ENCODE measurements at places on chromosomes 2 and 18.
A peak's percentile ranks its signal among the peaks of the same experiment; 100 is the strongest.

GRCh38 chr2:128474036-128474955, 155.6 kb upstream of the HS6ST1 start:
- DNase-seq, result no peak

DNA sequence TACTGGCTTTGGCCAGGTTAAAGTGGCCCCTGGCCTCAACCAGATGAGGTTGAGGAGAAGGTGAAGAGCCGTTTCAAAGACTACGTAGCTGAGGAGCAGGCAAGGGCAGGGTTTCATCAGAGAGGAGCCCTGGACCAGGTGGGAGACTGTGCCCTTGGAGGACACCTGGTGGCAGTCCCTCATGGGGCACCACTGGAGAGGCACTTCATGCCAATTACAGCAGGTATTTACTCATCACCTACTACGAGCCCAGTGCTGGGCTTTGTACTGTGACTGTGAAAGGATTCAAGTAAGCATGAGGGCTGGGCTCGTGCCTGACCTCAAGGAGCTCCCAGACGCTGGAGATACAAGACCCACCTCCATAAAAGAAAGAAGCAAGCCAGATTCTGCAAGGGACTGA, 37.6 kb downstream of the SMAD7 start:
- DNase-seq, result no peak

GRCh38 chr2:241110607-241111439, 8.7 kb upstream of the MTERF4 start:
- no peak for DNase-seq

DNA sequence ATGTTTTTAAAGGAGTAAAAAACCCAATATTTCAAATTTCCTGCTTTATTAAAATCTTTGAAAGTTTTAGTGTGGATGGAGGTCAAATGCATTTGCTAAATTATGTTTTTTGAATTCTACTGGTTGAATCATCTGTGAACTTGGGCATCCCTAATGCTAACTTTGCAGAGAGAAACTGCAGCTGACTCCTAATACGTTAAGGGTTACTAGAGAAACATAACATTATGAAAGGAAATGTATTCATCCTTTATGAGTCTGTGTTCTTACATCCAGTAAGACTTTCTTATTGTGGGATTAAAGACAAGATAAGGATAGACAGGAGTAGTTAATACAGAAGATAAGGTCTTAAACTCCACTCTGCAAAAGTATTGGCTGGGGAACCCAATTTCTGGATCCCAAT, 140.6 kb downstream of the FAM124B start:
- no peak for DNase-seq

DNA sequence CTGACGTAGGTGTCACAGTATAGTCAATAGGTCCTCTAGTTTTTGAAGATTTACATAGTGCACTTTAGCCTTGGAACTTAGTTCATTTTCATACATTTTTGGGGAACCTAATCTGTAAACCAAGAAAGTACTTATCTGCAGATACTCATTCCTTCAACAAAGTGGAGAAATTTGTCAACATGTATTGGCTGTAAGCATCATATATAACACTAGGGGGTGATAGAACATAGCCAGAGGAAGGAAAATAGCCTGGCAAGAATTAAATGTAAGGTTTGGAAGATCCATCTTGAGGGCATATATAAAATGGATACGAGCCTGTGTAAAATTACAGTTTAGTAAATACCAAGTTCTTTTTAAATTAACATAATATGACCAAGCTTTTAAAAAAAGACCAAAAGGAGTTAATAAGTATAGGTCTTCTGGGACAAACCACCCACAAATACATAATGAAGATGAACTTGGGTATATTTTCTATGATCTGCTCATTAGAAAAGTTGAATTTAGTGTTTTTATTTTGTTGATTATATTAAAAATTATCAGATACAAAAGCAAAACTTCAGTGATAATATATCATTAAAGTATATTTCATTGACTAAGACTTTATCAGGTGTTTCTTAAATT, 18.2 kb downstream of the RPL37A start:
- peak; percentile 38 for DNase-seq

- DNase-seq, result no peak
These were observed 172.0 kb downstream of the INHBB start for GRCh38 chr2:120517751-120518469.

DNA sequence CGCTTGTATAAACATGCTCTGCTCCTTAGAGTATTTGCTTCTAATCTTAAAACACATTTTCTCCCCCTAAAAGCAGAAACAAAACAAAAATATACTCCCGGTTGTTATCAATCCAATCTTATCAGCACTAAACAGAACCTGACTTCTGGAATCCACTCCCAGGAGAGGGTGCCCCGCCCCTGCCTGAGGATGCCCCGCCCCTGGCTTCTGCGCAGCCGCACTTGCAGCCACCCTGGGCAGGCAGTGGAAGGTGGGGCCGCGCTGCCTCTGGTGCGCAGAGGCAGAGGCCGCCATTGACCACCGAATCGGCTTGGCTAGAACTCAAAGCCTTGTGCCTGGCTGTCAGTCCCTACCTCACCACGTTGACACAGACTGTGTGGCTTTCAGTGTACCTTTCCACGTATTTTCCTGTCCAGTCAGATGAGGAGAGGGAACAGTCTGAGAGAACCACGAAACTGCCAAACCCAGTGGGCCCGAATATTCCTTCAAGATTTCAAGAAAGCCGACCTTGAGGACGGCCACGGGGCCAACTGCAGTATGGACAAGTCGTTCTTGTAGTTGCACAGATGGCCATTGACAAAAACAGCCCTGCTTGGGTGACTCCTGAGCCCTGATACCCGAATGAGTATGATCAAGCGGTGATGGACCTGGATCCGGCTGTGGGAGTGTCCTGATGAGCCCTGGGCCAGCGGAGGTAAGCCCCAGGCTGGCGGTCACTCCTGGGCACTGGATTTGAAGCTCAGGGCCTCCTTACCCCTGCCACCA, 46.2 kb upstream of the ARHGAP28 start:
- DNase-seq, result no peak

DNA sequence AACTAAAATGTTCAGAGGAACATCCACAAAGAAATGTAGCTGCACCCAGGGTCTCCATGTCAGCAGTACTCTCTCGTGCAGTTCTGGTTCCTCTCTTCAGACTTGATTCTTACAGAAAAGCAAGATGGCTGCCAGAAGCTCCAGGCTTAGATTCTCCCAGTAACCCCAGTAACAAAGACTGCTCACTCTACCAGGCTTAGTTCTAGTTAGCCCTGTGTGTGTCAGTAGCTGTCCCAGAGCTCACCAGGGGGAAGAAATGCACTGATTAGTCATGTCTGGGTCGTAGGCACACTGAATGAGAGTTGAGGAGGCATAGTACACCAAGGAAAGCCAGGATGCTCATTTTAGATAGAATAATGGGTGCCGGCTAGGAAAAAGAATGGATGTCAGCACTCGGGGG, 395.0 kb upstream of the NRP2 start:
- DNase-seq, result no peak

- DNase-seq, result no peak
These were observed 138.6 kb downstream of the DNER start for GRCh38 chr2:229575569-229576315.

GRCh38 chr2:215504547-215504946, 68.7 kb upstream of the FN1 start:
- DNase-seq, result no peak

DNA sequence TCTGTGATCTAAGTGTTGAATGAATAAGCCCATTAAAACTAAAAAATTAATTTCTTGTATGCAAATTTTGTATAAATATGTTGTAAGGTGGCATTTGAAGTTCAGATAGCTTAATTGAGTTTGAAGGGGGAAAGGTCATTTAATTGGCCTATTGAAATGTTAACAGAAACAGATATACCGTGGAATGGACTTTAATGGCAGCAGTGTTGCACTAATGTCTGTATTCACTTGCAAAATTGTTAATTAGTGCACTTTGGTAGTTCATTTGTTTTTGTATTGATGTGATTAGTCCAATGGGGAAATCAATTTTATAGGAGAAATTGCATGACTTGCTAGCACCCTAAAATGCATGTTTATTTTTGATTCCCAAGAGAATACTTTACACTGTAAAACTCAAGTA, 41.8 kb upstream of the OTX1 start:
- no peak for DNase-seq

DNA sequence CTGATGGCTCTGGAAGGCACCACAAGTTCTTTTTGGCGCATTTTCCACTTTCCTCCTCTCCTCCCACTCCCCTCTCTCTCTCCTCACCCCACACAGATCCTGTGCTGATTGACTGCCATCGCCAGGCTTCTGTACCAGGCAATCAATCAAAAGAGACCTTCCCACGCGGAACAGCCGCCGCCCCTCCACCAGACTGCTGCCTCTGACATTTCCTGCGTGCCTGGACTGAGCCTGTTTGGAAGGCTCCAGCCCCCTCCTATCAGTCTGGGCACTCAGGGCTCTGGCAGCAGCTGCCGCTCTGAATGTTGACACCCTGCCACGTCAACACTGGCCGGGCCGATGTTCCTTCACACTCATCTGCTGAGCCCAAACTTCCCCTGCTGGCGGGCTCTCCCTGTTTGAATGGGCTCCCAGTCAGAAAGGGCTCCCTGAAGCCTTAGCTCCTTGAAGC, 467.7 kb downstream of the EPHA4 start:
- no peak for DNase-seq

DNA sequence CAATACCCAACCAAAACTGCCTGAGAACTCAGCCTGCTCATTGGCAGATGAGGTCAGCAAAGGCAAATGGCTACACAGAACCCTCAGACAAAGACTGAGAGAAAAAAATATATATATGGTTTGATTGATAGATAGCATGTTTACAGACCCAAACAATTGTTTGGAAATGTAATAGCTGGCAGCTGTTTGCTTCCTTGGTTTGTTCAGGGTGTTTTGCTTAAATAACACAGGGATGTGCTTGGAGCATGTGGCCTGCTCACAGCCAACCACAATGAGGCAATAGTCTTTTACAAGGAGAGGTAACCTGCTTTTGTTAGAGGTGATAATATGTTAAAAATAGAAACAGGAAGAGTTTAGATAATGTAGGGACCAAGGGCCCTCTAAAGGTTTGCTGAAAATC, 84.5 kb downstream of the PDK1 start:
- no peak for DNase-seq

DNA sequence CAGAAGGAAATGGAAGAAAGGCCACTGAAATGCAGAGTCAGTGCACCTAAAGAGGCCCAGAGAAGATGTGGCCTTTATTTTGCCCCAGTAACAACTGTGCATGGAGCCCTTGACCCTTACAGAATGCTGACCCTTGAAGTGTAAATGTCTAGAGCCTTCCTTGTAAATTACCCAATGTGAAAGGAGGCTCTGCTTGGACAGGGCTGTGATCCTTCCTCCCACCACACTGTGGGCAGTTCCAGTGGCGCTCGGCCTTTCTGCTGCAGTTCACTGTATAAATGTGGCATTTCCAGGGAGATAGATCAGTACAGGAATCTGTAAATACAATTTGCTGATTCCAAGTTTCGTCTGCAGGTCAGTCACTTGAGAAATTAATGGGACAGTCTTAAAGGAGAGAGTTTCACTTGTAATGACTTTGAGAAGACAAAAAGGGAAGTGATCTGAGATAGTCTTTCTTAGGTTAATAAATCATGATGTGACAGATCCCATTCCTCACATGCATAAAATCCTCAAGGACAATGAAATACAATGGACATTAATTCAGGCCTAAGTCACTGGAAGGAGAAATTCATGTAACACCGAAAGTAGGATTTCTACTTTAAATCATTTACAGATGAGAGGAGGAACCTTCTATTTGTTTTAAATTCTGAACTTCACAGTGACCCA, 133.8 kb upstream of the LMAN1 start:
- DNase-seq, result no peak

DNA sequence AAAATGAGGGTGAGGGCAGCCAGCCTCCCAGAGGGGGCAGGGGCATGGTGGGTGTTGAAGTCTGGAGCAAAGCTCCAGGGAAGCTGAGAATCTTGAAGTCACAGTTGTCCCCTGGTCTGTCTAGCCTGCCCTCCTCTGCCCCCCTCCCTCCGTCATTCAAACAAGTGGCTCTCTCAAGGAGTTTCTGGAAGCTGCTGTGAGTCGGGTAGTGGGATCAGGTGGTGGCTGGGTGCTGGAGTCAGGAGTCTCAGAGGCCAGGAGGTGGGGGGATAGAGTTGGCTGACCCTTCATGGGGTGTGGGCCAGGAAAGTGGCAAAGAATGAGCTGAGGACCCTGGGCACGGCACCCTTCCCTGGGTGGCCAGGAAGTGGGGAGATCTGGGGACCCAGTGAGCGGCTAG, 495 bp upstream of the ASIC4 start:
- no peak for DNase-seq

DNA sequence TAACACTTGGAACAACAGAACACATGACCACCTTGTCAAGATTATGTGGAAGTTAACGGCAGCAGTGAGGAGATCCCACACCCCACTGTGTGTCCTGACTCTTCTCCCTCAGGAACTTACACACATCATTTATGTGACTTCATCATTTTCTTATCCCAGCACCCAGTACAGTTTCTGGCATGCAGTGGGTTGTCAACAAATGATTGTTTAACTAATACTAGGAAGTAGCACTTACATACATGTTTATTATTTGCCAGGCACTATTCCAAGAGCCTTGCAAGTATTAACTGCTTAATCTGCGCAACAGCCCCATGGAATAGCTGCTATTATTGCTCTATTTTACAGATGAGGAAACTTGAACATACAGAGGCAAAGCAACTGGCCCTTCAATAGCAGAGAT, 391.5 kb downstream of the TXNL1 start:
- no peak for DNase-seq

DNA sequence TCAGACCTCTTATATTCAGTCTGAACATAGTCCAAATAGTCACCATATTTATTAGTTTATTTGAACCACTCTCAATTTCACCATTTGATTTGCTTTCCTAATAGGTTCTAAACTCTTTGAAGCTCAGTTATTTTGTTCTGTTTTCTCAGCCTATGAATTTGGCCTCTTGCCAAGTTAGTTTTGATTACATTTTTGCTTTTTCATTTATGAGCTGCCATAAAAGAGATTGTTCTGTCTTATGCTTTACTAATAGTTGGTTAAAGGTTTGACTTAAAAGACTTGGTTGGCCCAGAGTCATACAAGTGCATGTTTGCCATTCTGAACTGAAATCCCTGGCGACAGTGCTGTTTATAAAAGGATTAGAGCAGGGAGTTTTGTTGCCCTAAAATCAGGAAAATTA, 85.9 kb upstream of the RANBP2 start:
- DNase-seq, result no peak

DNA sequence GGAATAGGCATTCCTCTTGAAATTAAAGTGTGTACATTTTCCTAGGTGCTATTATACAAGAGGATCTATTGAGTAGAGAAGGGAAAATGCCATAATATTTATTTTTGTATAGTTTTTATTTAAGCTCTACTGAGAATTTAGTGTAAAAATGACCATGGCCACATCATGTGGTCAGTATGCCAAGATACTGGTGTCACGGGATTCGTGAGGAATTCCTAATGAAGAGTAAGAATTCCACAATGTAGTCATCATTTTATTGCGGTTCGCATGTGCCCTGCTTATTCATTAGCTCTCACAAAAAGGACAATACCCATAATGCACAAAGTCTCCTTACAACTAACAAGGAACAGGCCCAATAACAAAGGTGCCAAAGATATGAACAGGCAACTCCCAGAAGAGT, 39.3 kb upstream of the PARD3B start:
- peak; percentile 19 for DNase-seq

- DNase-seq, result no peak
These were observed 4.9 kb downstream of the DES start for GRCh38 chr2:219422952-219423534.
